ENCODE measurements at places on chromosomes 12 and 14.

DNA sequence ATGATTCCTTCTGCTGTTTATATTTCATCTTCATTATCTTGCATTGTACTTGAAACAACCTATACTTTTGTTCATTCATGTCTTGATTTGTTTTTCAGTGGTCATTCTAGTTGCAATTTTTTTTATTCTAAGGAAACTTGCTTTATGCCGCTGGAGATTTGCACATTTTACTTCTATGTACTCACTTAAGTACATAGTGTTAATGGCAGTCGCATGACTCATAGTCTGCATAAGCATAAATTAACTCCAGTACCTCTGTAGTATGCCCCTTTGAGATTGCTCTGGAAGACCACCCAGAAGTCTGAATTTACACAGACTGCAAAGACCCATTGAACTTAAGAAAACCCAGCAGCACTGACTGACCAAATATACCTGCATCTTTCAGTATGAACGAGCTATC, 77.0 kb downstream of the MSRB3 start:
- no peak for DNase-seq

DNA sequence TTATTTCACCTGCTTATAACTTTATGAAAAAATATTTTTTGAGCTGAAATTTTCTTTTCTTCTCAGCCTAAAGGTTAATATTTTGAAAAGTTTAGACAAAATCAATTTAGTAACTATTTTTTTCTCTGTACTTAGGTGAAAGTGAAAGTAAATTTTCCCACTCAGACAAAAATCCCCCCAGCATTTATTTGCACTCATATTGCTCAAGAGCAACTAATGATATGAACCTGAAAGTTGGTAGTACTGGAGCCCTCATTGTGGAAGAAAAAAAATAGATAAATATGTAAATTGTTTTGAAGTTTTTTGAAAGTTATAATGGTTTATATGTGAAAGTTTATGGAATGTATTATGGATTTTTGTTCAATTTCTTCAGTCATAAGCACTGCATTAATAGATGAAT, 1005.9 kb upstream of the ATXN7L3B start:
- DNase-seq, result no peak

DNA sequence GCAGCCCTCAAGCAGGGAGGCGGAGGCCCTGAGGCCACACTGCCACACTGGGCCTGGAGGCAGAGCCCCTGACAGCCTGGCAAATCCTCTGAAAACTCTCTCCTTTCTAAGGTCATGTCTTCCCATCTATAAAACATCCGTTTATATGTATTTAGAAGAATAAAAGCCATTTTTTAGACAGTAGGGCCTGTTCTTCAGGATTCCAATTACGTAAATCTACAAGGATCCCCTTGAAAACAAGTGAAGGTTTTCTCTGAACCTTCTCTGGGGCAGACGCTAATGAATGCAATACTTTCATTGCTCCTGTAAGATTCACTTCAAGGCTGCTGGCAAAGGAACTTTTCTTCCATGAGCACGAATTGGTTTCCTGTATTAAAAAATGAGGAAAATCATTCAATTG, 12.8 kb downstream of the EIF2B2 start:
- no peak for DNase-seq

- DNase-seq, result no peak
Measured at GRCh38 chr12:69756088-69756755, 17.6 kb downstream of the RAB3IP start.

DNA sequence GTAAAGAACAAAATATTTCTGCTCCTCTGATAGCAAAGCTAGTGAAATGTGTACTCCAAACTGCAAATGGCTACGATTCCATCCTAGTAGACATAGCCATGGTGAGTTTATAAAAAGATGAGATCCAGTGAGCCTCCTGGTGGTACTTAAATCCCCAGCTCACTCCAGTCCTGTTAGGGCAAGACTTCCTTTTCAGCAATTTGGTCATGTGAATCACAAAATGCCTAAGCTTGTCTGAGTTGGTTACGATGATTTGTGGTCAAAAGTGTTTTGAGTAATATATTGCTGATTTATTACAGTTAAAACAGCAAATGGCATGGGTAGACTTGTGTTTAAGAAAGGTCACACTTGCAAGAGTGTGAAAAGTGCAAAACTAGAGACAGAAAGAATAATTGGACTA, 102.7 kb upstream of the NAV3 start:
- no peak for DNase-seq

- DNase-seq, result no peak
Measured at GRCh38 chr12:26246483-26247164, 51.3 kb downstream of the SSPN start.

- DNase-seq, result no peak
Measured at GRCh38 chr12:132954471-132955048, 1.5 kb downstream of the ZNF605 start.
